Progenitor cell of endocrine pancreas (in vitro differentiated cells): ENCODE measurements at places on chromosomes 7 and 10. TPM values are rescaled to one million over a fixed set of nuclear protein-coding genes. Genes with fewer than 3 reads are reported as not detected.

GRCh38 chr7:128260069-128260795 is 19.2 kb downstream of the LEP start:
- DNase-seq = no peak

GRCh38 chr7:13821152-13821787 is 168.2 kb downstream of the ETV1 start:
- no peak for DNase-seq

GRCh38 chr10:14299556-14299955 is 31.2 kb downstream of the FRMD4A start:
- no peak for DNase-seq

DNA sequence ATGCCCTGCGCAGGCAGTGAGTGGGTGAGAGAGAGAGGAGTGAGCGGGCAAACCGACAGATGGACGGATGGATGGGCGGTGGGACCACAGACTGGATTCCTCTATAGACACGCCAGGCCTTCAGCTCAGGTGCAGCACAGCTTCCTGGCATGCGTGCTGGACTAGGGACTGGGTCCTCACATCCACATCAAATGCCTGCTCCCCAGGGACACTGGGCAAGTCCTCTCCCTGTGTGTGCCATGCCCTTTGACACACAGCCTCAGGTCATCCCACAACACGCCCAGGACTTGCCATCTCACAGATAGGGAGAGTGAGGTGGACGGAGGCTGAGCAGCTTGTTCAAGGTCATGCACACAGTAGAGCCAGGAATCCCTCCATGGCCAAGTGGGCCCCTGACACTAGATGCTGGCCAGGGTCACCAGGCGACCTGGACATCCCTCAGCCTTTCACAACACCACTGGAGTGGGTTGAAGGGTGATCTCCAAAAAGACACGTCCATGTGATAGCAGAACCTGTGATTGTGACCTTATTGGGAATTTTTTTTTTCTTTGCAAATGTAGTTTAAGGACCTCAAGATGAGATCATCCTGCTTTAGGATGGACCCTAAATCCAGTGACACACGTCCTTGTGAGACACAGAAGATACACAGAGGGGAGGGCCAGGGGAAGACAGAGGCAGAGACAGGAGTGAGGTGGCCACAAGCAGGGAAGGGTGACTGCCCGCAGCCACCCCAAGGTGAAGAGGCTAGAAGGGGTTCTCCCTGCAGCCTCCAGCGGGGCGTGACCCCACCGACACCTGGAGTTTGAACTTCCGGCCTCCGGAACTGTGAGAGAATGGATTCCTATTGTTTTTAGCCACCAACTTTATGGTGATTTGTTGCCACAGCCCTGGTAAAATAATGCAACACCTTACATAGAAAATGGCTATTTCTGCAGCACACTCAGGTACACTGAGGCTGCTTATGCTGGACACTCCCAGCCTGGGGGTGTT is 155.0 kb upstream of the CHST15 start:
- no peak for DNase-seq

DNA sequence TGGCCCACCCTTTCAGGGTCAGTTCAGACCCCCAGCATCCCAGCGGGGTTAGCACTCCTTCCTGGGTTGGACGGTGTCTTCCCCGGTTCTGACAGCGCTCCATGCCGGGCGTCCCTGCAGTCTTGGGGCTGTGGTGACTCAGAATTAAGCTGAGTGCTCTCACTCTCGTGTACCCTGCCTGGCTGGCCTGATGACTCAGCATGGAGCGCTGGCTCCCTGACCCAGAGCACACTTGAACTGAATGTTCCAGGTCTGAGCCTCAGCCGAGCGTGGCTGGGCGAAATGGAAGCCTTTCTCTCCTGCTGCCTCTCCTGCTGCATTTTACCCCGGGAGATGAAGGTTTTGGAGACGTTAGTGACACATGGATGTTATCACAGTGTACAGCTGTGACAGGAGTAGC is 7.1 kb downstream of the BAG3 start:
- DNase-seq = no peak

- no peak for DNase-seq
Observed at GRCh38 chr7:51140199-51141164, 176.1 kb downstream of the COBL start.

DNA sequence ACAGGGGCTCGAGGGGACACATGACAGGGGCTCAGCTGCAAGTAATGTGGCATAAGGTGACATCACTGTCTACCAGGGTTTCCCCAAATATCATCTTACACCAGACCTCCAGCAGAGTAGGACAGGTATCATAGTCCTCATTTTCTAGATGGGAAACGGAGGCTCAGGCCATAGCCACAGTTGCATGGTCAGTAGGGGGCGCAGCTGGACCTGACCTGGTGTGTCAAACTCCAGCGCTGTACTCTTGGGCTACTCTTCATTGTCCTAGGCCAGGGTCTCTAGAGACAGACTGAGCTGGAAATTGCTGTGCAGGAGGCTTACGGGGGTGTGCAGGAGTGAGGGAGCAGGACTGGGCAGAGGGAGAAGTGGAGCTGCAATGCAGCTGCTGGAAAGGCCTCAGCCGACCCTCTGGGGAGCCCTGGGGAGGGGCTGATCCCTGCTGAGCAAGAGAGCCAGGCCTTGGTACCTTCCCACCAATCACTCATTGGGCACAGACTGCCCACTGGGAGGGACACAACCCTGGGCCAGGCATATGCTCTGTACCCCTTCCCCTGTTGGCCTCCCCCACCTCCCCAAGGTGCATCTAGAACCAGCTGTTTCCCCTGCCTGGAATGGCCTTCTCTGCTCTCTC is 89.9 kb downstream of the CDH23 start:
- peak; percentile 63 for DNase-seq

DNA sequence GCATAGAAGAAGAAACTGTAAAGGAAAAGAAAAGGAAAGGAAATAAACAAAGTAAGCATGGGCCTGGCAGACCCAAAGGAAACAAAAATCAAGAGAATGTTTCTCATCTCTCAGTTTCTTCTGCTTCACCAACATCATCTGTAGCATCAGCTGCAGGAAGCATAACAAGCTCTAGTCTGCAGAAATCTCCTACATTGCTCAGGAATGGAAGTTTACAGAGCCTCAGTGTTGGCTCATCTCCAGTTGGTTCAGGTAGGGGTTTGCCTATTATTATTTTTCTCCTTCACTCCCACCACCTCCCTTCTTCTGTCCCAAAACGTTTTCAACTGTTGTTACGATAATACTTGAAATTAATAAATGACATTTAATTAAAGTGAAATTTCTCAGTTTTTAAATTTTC is 139.6 kb downstream of the MLLT10 start:
- no peak for DNase-seq

GRCh38 chr10:78727728-78728127 is 341.0 kb upstream of the ZMIZ1 start:
- no peak for DNase-seq

- no peak for DNase-seq
Observed at GRCh38 chr10:5887029-5887428, 2.7 kb downstream of the ANKRD16 start.

DNA sequence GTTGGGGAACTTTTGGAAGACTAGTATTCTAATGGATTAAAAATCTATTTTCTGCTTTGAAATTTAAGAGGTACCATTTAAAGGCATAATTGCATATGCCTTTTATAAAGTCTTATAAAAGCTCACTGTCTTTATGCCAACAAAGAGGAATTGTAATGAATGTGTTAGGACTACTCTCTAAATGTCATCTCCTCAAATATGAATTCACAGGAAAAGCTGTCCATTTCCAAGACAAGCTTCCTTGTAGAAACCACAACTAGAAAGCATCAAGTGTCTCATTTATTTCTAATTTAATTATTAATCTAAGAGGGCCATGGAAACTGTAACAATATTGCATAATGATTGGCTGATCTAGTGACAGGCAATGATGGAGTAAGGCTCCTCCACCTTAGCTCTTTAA is 130.2 kb downstream of the COL28A1 start:
- DNase-seq = no peak

- no peak for DNase-seq
Observed at GRCh38 chr10:113504423-113504822, 48.4 kb upstream of the HABP2 start.

DNA sequence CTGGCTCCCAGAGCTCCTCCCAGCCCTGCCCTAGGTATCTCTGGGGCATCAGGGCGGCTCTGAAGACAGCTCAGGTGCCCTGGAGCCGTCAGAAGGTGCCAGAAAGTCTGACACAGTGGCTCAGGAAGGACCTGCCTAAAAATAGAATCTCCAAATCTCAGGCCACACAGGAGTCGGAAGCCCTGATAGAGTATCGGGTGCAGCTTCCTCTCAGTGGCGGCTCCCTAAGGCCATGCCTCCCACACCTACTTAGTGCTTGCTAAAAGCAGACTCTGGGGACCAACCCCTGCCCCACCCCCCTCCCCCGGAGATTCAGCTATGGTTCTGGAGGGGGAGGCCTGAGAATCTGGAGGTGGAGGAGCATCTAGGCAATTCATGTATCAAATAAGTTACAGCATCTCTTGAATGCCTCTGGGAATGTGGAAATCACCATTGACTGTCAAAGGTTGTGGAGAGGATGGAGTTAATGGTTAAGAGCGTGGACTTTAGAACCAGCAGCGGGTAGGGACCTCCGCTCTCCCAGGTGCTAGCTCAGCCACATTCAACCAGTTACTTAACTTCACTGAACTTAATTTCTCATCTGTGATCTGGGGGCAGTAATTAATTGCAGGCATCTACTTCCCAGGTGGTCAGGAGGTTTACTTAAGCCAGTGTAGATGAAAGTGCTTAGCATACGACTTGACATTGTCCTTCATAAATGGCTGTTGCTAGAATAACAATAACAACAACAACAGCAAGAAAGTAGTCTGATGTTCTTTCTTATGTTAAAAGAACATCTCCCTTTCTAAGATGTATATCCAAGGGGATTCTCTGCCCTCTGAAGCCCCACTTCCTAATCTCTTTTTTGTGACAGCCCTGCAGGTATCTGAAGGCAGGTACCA is 38.6 kb upstream of the MXI1 start:
- no peak for DNase-seq

GRCh38 chr10:69337296-69338132 is 59.2 kb downstream of the HK1 start:
- no peak for DNase-seq

GRCh38 chr7:32025381-32026082 is 44.7 kb downstream of the PDE1C start:
- DNase-seq = no peak

DNA sequence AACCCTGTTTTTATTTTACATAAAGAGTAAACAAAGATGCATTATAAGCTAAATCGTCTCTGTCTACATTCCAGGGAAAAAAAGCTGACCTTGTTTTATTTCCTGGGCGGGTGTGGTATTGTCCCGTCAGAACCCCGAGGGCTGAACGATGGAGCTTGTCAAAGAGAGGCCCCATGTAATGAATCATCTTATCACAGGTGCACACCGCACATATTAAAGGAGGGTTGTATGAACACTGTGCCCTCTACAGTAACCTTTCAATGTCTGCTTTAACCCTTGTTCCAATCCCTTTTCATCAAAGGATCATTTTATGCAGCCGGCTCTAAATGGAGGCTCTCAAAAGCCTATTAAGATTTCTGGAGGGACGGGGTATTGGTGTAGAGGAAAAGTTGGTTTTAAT is 158.5 kb upstream of the YAE1 start:
- DNase-seq = no peak

DNA sequence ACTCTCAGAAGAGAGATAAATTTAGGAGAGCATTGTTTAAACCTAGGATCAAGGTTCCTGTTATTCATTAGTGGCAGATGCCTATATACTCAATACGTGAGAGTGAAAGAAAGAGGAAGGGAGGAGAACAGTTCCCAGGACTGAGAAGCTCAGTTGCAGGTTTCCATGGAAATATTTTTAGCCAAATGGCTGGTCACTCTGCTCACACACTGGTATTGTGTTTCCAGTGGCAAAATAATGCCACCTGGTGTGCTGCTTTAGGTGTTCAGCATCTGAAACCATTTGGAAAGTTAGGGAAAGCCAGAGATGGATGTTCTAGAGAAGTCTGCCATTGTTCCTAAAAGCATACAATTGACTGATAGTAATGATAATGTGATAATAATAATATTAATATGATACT is 827.7 kb downstream of the SORCS3 start:
- DNase-seq = no peak

GRCh38 chr10:88315755-88316154 is 267.4 kb downstream of the RNLS start:
- no peak for DNase-seq

Gene COMTD1
- 18.4 and 19.9 TPM in 2 replicates for total RNA-seq

Gene CRHR2
- total RNA-seq = not detected in 2 replicates

Gene MSMB
- total RNA-seq = not detected in 2 replicates

Gene AKR1C4
- total RNA-seq = 0.48 and 0.84 TPM in 2 replicates

Gene ZNF3
- 91.8 and 95.1 TPM in 2 replicates for total RNA-seq

Gene ANXA8L1
- total RNA-seq = not detected in 2 replicates

Gene VWC2
- total RNA-seq = 0.02 TPM in 2 replicates

Gene CDCA7L
- 42.6 and 53.0 TPM in 2 replicates for total RNA-seq

Gene AKR1D1
- 3.4 and 5.4 TPM in 2 replicates for total RNA-seq

Gene HK1
- total RNA-seq = 32.5 and 35.6 TPM in 2 replicates
